ENCODE measurements at places on chromosomes 7 and 10.

- peak; percentile 67 for DNase-seq
Measured at GRCh38 chr7:139673230-139673629, 104.6 kb downstream of the HIPK2 start.

GRCh38 chr10:111098679-111099437, 22.0 kb downstream of the ADRA2A start:
- DNase-seq: peak; percentile 58

GRCh38 chr10:7609556-7609955, 57.2 kb downstream of the ITIH5 start:
- DNase-seq: no peak

GRCh38 chr10:121740069-121740468, 141.8 kb upstream of the FGFR2 start:
- no peak for DNase-seq

DNA sequence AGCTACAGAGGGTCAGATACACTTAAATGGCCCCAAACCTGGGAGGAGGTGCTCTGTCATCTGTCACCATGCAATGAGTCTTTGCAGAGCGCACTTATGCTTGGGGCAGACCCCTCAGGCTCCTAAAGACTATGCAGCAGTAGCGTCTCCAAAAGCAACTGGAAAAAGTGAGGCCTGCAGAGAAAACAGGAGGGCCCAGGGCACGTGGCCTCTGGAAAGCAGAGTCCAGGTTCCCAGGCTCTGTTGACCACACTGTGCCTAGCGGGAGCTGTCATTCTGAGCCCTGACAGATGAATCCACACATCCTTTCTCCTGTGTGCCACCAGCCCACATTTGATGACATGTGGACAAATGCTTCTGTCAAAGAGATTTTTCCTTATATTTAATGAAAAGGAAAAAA, 66.4 kb downstream of the MINDY4 start:
- DNase-seq: no peak

- no peak for DNase-seq
Measured at GRCh38 chr7:11478426-11478825, 353.6 kb downstream of the THSD7A start.

DNA sequence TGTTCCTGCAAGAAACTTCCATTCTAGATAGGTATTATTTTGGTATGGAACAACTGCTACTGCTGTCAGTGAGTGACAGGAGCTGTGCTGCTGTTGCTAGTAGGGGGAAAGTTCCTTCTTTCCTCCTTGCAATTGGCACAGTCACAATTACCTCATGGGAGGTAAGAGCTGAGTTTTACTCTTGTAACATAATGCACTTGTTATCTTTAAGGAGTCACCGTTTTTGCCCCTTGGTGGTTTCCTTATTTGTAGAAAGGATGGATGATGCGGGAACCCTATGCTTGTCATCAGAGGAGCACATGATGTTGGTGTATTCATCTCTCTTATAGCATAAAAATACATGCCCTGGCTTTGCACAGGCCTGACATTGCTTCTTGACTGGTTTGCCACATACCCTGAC, 234.7 kb upstream of the NPY start:
- DNase-seq: no peak

- DNase-seq: no peak
Measured at GRCh38 chr7:22814261-22815208, 8.1 kb downstream of the TOMM7 start.

- no peak for DNase-seq
Measured at GRCh38 chr7:103996017-103996551, 6.6 kb upstream of the RELN start.

DNA sequence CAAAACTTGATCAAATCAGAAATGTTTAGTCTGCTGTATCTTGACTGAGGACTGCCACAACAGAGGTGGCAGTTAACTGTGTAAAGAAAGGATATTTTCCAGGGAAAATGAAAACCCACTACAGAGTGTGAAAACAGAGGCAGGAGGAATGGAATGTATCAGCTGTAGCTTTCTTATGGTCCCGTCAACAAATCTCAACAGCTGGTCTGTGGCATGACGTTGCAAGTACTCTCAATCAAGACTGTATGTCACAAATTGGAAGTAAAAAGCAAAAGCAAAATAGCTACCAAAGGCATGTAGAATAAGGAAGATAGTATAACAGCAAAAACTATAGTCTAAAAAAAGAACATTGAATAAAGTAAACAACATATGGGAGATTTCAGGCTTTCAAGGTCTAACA, 123.5 kb downstream of the KMT2C start:
- no peak for DNase-seq

GRCh38 chr7:32218154-32218467, 147.9 kb upstream of the PDE1C start:
- no peak for DNase-seq

DNA sequence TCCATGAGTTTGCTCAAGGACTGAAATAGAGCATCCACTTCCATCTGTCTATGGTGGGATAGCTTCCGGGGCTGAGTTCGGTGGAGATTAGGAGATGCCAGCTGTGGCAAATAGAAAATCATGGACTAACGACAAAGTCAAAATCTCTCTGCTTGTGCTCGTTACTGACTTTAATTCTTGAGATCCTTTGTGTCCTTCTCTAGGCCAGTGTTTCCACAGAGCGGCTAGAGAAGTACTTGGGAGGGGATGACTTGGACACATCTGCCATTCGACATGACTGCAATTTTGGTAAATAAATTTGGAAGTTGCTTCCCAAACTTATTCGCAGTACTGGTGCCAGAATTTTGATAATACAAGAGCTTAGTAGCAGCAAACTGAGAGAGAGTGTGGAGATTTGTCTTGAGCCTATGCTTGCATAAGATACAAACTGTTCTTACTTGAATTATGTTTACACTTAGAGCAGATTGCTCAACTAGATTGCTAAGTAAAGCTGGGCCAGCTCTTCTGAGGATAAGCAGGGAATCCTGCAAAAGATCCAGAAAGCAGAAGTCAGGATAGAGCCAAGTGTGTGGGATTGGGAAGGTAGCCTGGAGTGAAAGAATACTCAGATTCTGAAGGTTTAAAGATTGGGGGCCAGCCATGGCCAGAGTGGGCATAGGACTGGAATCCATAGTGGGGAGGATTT, 27.6 kb downstream of the ABCC2 start:
- no peak for DNase-seq

GRCh38 chr7:24916463-24917040, 63.4 kb downstream of the OSBPL3 start:
- no peak for DNase-seq

GRCh38 chr7:51288896-51289622, 27.6 kb downstream of the COBL start:
- DNase-seq: no peak

DNA sequence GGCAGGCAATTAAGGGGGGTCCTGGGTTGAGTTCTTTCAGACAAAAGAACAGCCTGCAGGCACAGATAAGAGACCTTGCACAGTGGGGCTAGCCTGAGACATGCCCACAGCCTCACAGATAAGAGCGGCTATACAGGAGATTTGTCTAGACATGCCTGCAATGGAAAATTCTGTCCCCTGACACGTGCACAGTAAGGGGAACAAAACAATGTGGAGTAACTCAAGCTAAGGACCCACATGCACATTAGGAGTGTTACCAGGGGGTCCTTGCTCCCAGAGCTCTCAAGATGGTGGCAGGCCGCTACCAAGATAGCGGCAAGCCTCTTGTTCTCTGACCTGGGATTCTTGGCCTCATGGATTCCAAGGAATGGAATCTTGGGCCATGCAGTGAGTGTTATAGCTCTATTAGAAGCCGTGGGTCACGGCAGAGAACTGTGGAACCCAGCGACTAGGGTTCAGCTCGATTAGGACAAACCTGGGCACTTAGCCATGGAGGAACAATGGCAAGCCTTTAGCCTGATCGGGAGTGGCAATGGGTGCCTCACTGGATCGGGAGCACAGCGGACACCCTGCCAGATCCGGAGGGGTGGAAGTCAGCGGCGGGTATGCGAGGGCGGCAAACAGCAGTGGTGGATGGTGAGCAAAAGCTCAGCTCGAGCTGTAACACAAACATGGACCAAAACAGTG, 196.9 kb downstream of the CCSER2 start:
- DNase-seq: no peak

- DNase-seq: no peak
Measured at GRCh38 chr7:75762350-75762917, 9.6 kb downstream of the CCL26 start.

GRCh38 chr10:86064219-86064618, 302.4 kb downstream of the GRID1 start:
- no peak for DNase-seq

DNA sequence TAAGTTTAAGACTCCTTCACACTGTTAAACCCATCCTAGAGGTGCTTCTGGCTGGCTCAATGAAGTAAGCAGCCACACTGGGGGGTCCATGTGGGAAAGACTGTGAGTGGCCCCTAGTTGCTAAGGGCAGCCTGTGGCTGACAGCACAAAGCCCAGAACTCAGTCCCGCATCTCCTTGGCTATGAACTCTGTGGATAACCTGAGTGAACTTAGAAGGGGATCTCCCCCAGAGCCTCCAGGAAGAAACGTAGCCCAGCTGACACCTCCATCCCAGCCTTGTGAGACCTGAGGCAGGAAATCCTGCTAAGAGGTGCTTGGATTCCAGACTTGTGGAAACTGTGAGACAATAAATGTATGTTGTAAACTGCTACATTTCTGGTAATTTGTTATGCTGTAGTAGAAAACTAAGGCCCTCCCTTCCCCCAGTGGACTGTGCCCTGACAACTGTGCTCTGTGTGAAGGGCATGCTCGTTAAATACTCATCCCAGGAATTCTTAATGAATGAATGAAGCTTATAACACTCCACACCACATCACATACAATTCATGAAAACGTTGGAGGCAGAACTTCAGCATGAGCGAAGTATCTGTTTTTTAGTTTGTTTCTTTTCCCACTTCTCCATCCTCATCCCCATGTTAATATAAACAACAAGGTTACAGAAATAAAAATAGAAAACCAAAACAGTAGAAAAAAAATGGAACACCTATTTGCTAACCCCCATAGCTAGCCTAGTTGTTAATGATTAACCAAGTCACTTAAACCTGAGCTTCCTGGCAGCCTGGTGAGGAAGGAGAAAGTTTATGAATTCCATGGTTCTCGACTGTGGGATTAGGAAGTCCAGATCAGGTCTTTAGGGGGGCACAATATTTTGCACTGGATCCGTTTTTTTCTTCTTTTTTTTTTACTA, 36.8 kb upstream of the AOAH start:
- DNase-seq: no peak

DNA sequence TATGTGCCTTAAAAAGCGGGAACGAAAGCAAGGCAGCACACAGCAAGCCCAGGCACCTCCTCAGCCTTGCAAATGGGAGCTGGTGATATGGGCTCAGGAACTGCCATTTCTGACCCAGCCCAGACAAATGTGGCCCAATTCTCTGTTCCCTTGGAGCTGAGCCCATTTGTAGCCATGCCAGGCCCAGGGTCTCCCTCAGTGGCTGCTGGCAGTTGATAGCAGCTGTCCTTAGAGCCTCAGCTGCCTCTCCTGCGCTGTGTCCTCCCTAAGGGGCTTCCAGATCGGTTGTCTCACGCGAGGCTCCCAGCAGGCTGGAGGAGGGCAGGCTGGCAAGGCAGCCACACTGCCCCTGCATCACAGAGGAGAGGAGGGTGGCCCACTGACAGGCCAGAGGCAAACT, 275.8 kb downstream of the KCNMA1 start:
- DNase-seq: no peak

GRCh38 chr10:123929791-123930190, 38.2 kb upstream of the CPXM2 start:
- no peak for DNase-seq

- DNase-seq: no peak
Measured at GRCh38 chr7:142689439-142690120, 59.7 kb upstream of the PRSS1 start.

DNA sequence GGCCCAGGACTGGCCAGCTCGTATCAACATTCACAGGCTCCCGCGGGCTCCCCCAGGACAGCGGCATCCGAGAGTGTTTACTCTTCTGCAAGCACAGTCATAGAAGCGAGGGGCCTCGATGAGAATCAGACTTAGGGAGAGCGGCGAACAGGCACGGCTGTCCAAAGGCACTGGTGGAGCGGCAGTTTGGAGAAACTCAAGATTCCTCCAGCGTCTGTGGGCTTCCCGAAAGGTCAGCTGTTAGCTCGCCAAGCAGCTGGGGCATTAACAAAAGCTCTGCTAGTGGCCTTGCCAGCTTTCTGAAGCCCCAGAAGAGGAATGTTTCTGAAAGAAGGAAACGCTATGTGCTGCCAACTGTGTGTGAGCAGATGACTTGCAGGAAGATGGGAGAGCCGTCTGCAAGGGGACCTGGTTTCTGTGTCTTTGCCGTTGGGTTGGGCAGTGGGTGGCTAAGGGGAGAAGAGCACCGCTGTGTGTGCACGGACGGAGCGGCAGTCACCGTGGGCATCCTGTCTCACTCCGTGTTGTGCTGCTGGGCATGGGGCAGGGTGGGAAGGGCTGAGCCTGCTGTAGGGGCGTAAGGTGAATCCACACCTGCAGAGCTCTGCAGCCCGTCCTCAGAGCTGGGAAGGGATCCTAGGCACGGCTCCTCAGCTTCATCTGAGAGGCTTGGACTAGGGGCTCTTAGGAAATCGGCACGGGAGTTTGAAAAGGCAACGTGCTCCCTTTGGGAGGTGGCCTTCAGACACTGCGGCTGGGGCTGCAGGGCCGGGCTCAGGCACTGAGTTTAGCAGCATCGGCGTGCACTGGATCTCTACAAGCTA, 42.1 kb downstream of the AMZ1 start:
- DNase-seq: peak; percentile 37

GRCh38 chr7:94612661-94613060, 43.3 kb downstream of the SGCE start:
- no peak for DNase-seq

GRCh38 chr7:152897401-152897800, 137.8 kb downstream of the ACTR3B start:
- DNase-seq: peak; percentile 48

- DNase-seq: no peak
Measured at GRCh38 chr7:39700165-39700564, 76.8 kb downstream of the RALA start.

GRCh38 chr10:101095550-101096213, 33.9 kb downstream of the KAZALD1 start:
- DNase-seq: peak; percentile 89

GRCh38 chr7:151796091-151796870, 80.6 kb downstream of the PRKAG2 start:
- no peak for DNase-seq

Measured in activated effector memory CD4-positive, alpha-beta T cell treated with anti-CD3 and anti-CD28 coated beads, Interleukin-2, amount 50 U/mL, for 16 hours (primary cell).